Fibroblast of skin of left biceps (primary cell): ENCODE measurements at places on chromosomes 12 and 14.

DNA sequence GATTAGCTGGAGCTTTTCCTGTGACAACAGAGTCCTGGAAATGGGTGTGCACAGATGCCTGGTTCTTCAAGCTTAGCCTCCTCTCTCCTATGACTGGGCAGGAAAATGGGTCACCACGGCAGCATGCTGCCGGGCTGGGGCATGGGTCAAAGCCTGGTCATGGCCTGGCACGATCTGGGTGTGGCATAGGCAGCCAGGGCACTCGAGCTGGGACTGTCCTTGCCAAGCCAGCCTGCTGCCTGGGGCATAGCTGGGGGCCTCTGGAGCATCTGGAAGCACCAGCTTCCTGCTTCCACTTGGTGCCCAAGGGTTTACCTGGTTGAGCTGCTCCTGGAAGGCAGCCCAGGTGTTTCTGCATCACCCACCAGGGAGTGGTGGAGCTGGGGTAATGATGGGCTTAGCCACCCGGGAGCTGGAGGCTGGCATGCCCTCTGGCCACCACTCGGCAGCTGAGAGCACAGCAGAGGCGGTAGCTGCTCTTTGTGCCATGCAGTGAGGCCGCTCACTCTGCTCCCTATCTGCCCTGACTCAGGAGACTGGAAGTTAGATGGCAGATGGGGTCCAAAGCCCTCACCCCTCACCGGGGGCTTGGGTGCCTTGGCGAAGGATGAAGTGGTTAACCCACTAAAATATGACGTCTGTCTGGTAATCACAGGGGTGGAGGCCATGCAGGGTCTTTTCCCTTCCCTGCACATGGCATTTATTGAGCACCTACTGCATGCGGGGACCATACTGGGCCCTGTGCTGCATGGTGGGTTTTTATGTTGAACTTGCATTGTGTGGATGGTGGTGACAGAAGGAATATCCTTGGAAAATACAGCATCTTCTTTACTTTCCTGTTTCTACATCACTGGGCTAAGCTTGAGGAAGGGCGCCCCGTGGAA is 1.7 kb downstream of the OTUB2 start:
- DNase-seq = no peak

- no peak for DNase-seq
Observed at GRCh38 chr12:12201274-12201758, 65.5 kb downstream of the LRP6 start.

GRCh38 chr12:45737638-45738037 is 8.1 kb downstream of the ARID2 start:
- no peak for DNase-seq

DNA sequence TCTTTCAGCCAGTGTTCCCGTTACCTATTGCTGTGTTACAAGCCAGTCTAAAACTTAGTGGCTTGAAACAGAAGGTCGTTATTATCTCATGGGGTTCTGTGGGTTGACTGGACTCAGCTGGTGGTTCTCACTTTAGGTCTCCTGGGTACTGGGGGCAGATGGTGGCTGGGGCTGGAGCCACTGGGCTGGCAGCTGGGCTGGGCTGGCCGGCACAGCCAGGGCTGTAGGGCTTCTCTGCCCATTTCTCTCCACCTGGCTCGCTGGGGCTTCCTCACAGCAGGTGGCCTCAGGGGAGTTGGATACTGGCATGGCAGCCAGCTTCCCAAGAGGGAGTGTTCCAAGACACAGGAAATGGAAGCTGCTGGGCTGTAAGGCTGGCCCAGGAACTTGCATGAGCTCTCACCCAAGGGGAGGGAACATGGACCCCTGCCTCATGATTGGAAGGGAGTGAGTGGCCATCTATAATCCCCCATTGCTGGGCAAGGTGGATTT is 27.0 kb downstream of the TUNAR start:
- DNase-seq = no peak

DNA sequence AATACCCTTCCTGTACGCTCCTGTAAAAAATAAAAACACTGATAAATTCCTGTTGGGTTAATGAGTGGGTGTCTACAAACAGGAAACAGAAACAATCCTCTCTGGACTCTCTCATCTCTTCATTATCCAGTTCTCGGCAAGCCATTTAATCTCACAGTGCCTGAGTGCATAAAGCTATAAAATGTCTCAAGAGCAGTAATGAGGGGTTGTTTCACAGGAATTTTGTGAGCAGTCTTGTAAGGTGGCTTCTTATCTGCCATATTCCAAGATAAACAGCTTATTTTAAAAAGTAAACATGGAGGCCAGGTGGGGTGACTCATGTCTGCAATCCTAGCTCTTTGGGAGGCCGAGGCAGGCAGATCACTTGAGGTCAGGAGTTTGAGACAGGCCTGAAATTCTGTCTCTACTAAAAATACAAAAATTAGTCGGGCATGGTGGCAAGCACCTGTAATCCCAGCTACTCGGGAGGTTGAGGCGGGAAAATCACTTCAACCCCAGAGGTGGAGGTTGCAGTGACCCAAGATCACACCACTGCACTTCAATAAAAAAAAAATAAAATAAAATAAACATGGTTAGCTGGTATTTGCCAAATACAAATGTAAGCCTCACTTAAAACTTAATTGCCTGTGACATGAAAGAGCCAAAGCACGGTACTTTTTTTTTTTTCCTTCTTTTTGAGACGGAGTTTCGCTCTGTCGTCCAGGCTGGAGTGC is 54.0 kb downstream of the CLIP1 start:
- no peak for DNase-seq

- DNase-seq = no peak
Observed at GRCh38 chr12:630656-631632, 32.3 kb downstream of the NINJ2 start.

DNA sequence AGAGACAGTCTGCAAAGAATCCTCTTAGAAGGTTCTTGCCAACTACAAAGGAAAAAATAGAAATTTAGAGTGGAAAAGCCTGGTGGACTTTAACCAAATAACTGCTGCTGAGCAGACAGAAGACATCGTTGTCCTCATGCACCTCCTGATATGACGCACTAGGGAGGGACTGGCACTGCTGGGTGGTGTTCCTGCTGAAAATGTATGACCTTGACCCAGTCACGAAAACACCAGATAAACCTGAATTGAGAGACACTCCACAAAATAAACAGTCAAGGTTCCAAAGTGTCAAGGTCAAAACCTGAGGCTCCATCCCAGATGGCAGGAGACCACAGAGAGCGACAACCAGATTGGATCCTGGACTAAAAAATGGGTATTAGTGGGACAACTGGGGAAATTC is 61.9 kb downstream of the CHGA start:
- no peak for DNase-seq

GRCh38 chr12:119877639-119877948 is 474 bp upstream of the CIT start:
- DNase-seq = no peak

DNA sequence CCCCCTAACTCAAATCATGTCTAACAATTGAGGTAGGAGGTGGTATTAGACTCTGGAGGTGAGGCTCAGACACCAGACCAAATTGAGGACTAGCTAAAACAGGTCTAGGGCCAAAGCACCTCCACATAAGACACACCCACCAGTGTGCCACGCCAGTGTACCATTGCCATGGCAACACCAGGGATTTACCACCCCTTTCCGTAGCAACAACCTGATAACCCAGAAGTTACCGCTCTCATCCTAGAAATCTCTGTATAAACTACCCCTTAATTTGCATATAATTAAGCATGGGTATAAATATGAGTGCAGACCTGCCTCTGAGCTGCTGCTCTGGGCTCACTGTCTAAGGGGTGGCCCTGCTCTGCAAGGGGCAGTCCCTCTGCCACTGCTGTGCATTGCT is 57.4 kb upstream of the PPP2R5C start:
- DNase-seq = no peak

DNA sequence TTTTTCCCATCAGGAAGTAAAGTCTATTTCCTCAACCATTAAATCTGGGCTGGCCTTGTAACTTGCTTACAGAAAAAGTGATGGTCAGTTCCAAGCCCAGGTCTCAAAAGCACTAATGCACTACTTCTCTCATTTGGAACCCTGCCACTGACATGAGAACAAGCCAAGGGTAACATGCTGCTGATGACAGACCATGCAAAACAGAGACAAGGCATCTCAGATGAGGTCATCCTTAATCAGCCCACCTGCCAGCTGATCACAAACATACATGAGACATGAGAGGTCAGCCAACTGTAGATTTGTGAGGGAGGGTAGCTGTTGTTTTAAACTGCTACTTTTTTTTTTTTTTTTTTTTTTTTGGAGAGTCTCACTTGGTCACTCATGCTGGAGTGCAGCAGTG is 16.2 kb downstream of the TWF1 start:
- DNase-seq = no peak

GRCh38 chr12:16492240-16492639 is 113.7 kb downstream of the LMO3 start:
- DNase-seq = no peak

- no peak for DNase-seq
Observed at GRCh38 chr14:58981840-58982239, 206.6 kb upstream of the DAAM1 start.

GRCh38 chr14:93962701-93963601 is 13.4 kb downstream of the ASB2 start:
- no peak for DNase-seq

GRCh38 chr14:79186523-79186922 is 1016.4 kb downstream of the NRXN3 start:
- no peak for DNase-seq

DNA sequence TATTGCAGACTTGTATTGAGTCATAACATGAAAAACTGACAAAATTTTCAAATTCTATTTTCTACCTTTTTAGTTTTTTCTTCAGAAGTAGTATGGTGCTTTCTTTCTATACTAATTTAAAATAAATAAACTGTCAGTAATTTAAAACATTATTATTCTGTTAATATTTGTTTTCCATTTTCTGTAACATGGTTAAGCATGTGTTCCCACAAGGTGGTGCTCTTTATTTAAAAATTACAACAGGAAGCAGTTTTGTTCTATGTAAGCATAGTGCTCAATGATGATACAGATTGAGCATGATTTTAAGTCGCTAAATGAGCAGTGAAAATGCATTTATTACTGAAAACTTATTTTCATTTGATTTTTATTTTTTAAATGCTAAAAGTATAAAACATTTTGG is 114.6 kb downstream of the PPFIA2 start:
- DNase-seq = peak; percentile 3

- DNase-seq = no peak
Observed at GRCh38 chr12:122947352-122947792, 18.9 kb downstream of the ABCB9 start.

- DNase-seq = no peak
Observed at GRCh38 chr12:27797301-27798025, 17.4 kb upstream of the MANSC4 start.
